ENCODE measurements at places on chromosomes 5 and 9.

GRCh38 chr5:54673523-54674225 is 156.1 kb downstream of the SNX18 start:
- DNase-seq, result peak; percentile 92

- DNase-seq, result no peak
Observed at GRCh38 chr9:4344946-4345345, 45.1 kb upstream of the GLIS3 start.

DNA sequence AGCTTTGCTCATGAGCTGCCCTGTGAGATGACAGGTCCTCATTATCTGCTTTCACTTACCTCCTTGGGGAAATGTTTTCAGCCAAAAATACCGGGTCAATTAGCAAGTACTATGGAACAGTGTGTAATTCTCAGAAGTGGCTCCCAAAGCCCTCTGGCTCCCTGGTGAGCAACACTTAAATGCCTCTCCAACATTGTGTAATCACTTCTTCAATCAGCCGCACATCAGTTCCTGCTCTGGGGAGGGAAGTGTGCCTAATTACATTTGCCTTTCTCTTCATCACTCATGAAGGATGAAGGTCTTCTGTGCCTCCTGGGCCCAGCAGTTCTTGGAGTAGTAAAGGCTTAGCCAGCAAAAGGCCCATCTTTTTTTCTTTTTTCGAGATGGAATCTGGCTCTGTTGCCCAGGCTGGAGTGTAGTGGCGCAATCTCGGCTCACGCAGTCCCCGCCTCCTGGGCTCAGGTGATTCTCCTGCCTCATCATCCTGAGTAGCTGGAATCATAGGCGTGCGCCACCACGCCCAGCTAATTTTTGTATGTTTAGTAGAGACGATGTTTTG is 23.1 kb downstream of the NIM1K start:
- no peak for DNase-seq

- DNase-seq, result no peak
Observed at GRCh38 chr5:160357394-160357793, 13.0 kb downstream of the C1QTNF2 start.

- DNase-seq, result no peak
Observed at GRCh38 chr5:65132386-65132785, 349.3 kb downstream of the ADAMTS6 start.

DNA sequence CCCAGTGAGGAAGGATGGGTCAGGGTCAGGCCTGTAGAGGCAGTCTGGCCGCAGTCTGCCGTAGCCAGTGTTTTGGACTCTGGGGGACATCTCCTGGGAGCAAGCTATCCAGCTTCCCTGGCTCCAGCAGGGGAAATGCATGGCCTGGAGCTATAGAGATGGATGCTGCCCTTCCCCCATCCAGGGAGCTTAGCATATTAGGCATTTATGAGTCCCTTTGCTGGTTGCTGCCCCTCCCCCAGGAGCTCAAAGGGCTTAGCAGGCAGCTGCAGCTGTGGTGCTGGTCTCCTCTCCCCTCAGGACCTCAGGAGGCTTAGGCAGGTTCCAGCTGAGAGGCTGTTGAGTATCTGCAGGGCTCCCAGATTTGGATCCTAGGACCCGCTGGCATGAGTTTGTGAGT is 1158.7 kb downstream of the DTWD2 start:
- no peak for DNase-seq

GRCh38 chr5:116395226-116395625 is 179.4 kb downstream of the SEMA6A start:
- no peak for DNase-seq
